ENCODE measurements at places on chromosomes 3 and 15. TPM values are rescaled to one million over a fixed set of nuclear protein-coding genes. Genes with fewer than 3 reads are reported as not detected.

TMEM108 gene
- 6.7 TPM for total RNA-seq

ZNF80 gene
- not detected for total RNA-seq

CD200R1 gene
- not detected for total RNA-seq

GRCh38 chr3:59425371-59425770, 375.5 kb upstream of the CFAP20DC start:
- no peaks in the 10 kb centered on the region for H3K36me3 ChIP-seq
- peaks cover 10% of the 10 kb centered on the region for H3K4me1 ChIP-seq
- no peak overlapping the region for H3K27ac ChIP-seq
- H3K4me3 ChIP-seq, result no peak overlapping the region

DHFR2 gene
- 4.2 TPM for total RNA-seq
